Liver (tissue), 10 donors: ENCODE measurements at places on chromosomes 2 and 18. TPM values are rescaled to one million over a fixed set of nuclear protein-coding genes. Genes with fewer than 3 reads are reported as not detected.

Gene CYP27A1
- total RNA-seq = 354 TPM

Gene BBS5
- 2.1 TPM for total RNA-seq

- DNase-seq = peak; percentile 66
Observed at GRCh38 chr2:76197842-76198448, 487.2 kb upstream of the GCFC2 start.

Gene SLC38A11
- total RNA-seq = 1.7 TPM

Gene STARD6
- not detected for total RNA-seq

GRCh38 chr18:78914249-78914935, 65.2 kb upstream of the SALL3 start:
- no peak for DNase-seq

Gene GATA6
- 3.5 TPM for total RNA-seq

Gene POU3F3
- not detected for total RNA-seq

- no peak for DNase-seq
Observed at GRCh38 chr2:136251197-136251884, 133.4 kb upstream of the CXCR4 start.

GRCh38 chr2:74515271-74515980, 1.2 kb downstream of the TLX2 start:
- no peak for DNase-seq

GRCh38 chr2:32423536-32423935, 66.7 kb downstream of the BIRC6 start:
- no peak for DNase-seq

DNA sequence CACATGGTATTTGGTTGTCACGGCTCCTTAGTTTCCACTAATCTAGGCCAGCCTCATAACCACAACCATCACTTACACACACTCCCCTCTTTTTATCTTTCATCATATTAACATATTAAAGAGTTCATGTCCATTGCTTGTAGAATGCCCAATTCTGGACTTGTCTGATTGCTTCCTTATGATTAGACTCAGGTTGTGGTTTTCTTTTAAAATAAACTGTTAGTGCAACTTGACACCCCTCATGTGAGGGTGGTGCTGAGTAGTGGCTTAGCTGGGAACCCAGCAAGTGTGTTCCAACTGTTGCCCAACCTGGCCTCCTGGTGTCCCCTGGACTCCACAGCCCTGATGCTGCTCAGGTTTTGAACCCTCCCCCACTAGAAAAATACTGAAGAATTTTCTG, 20.1 kb upstream of the CD207 start:
- no peak for DNase-seq

- no peak for DNase-seq
Observed at GRCh38 chr2:207505728-207506127, 24.0 kb upstream of the CREB1 start.

DNA sequence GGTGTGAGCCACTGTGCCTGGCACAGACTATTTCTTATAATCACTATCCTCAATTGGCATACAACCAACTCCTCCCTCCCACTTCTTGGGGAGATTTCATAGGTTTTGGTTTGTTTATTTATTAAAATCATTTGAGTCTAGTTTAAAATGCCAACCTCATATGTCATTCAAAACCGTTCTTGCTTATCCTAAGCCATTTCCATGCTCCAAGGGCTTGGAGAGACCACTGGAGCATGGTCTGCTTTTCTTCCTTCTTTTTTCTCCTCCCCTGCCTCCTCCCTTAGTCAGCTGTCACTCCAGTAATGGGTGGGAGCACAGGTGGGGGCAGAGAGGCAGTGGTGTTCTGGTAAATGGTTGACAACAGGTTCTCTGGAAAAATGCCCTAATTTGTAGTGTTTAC, 20.4 kb upstream of the KCNS3 start:
- no peak for DNase-seq

Gene DNAJC5G
- total RNA-seq = not detected

Gene DSG4
- total RNA-seq = not detected

DNA sequence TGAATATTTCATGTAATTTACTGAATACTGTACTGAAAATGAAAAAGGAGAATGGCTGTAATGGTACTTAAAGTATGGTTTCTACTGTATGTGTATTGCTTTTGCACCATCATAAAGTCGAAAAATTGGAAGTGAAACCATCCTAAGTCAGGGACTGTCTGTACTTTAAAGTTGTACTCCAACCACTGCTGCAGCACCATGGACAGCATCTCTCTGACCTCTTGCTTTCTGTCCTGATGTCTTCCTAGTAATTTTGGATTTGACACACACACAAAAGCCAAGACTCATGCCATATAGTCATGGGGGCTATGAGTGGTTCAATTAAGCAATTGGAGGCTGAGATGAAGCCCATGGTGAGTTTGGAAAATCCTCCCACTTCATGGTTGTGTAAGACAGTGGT, 256.3 kb upstream of the PKDCC start:
- DNase-seq = peak; percentile 44

DNA sequence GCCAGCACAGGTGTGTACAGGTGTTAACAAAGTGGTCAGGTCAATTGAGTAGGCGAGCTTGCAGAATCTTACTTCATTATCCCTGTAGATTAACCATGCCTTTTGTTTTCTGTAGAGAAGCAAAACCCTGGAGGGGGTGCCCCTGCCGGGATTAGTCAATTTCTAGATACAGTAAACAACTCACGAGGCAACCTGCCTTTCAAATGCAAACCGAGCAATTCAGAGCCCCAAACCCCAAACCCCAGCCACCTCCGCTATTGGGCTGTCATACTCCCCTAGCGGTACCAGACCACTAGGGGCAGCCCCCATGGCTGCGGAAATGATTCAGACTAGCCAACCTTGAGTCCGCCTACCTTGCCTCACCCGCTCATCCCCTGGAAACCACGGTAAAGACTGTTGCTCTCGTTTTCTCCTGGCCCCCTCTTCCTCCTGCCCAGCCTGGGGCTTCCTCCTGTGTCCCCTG, 61.4 kb upstream of the KIF5C start:
- no peak for DNase-seq

DNA sequence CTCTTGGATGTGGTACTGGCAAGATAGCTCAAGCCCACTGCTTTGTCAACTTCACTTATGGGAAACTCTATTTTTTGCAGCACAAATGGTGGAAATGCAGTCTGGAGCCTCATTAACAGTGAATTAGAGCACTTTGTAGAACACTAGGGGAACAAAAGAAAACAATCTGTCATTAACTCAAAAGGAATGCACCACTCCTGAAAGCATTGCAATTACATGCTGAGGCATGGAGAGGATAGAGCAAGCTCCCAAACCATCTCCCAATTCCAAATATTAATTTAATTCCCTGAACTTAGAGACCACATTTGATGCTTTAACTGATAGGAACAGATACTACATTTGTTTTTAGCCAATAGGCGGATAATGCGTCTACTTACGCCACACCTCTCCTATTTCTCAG, 32.8 kb upstream of the TANC1 start:
- no peak for DNase-seq

GRCh38 chr2:121052521-121052920, 232.5 kb downstream of the TFCP2L1 start:
- no peak for DNase-seq

Gene CROCC2
- under 0.01 TPM for total RNA-seq

Gene LRATD1
- 2.6 TPM for total RNA-seq

DNA sequence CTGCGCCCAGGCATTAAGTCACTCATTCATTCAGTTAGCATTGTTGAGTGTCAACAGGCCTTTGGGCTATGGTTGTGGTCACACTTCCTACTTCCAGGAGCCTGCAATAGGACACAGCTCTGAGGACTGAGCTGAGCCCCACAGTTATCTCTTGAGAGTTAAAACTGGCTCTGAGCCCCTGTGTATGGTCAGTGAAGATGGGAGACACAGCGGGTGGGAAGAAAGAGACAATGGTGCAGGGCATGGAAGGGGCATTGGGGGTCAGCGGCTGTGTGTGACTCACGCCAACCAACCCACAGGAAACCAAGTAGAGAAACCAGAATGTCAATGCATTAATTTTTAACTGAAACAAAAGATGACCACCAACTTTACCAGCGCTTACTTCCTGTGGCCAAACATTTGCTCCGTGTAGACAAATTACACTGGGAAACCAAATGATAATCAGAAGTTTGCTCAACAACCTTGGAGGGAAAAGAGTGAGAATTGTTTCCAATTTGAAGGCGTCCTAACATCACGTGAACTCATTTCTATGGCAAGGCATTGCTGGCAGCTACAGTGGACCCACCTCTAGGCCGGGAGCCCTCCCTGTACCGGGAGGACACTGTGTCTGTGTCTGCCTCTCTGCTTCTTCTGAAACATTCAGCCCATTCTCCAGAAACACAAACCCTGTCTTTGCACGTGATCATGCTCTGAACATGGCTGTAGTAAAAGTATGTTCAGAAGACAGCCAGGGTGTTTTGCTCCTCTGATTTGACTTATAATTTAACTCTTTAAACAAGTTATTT, 212.0 kb upstream of the ID2 start:
- no peak for DNase-seq

Gene WNT10A
- total RNA-seq = 0.08 TPM

DNA sequence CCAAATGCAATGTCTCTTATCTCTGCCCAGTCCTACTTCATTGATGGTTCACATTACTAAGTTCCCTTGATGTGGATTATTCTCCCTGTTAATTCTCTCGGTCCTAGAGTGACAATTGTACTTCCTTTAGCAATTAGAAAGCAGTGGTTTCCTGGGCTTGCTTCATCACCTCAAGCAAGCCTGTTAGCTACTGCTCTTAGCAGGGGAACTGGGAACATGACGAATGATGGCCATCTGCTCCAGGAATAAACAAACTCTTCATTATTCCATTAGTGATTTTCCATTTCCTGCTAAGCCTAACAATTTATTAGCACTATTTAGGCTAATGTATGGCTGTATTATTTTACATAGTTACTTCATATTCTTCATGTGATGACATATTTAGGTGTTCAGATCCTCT, 331.8 kb downstream of the MTX2 start:
- DNase-seq = no peak

Gene CRYGD
- total RNA-seq = not detected

Gene ACKR3
- 6.0 TPM for total RNA-seq

Gene FOXD4L1
- 2.5 TPM for total RNA-seq

GRCh38 chr18:23578891-23579653, 7.2 kb downstream of the NPC1 start:
- DNase-seq = no peak

GRCh38 chr18:51371929-51372328, 174.4 kb upstream of the MEX3C start:
- no peak for DNase-seq

DNA sequence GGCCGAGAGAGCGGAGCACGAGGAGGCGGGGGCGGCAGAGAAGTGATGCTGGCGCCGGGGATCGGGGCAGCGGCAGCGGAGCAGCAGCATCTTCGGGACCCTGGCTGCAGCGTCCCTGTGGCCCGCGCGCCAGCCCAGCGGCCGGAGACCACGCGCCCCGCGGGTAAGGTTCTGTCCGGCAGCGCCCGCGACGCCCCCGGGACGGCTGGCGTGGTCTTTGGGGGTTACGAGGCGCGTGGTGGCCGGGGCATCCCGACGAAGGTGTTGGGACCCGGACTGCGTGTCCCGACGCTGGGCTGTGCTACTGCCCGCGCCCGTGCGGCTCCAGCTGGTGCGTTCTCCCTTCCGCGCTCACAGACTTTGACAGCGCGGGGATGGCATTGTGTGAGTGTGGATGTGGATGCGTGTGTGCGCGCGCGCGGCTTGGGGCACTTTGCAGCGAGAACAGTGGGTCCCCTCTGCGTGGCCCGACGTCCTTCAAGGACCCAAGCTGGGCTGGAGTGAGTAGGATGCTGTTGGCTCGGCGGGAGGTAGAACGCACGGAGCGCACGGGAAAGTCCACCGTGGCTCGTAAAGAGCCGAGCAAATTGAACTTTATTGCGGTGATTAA, 405.0 kb downstream of the XIRP2 start:
- DNase-seq = no peak

- DNase-seq = no peak
Observed at GRCh38 chr2:216678813-216679657, 16.3 kb downstream of the IGFBP5 start.

GRCh38 chr18:22585333-22585732, 167.6 kb upstream of the CTAGE1 start:
- no peak for DNase-seq

GRCh38 chr2:178367344-178367743, 83.6 kb downstream of the PRKRA start:
- DNase-seq = no peak

- DNase-seq = no peak
Observed at GRCh38 chr2:20562540-20563225, 88.2 kb downstream of the HS1BP3 start.

- DNase-seq = peak; percentile 84
Observed at GRCh38 chr2:240513549-240514287, 44.1 kb downstream of the ANKMY1 start.

GRCh38 chr2:45974762-45975408, 322.3 kb upstream of the EPAS1 start:
- no peak for DNase-seq

Gene PDE1A
- total RNA-seq = 5.2 TPM

GRCh38 chr2:183455056-183455455, 330.8 kb downstream of the NUP35 start:
- no peak for DNase-seq
